ENCODE measurements at places on chromosomes 16 and 17.

- ATAC-seq, result no peak
Observed at GRCh38 chr17:41870627-41871026, 5.4 kb upstream of the KLHL11 start.

DNA sequence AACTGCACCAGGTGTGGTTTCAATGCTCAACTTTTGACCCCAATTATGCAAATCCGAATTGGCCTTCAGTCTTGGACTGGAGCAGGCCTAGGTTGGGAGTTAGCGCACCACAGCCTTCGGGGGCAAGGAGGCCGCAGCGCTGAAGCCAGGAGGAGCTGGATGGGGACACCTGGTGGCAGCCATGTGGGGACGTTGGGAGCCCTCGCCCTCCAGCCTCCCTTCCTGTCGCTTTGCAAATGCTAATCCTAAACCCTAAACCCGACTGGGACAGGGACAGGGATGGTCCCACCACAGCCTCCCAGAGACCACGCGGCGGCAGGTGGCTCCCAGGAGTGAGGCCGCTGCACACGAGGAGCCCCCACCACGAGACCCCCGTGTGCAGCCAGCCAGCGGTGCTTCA lies 58.7 kb downstream of the KLHDC4 start:
- no peak for ATAC-seq

GRCh38 chr16:80317116-80317515 lies 223.7 kb upstream of the DYNLRB2 start:
- no peak for ATAC-seq

DNA sequence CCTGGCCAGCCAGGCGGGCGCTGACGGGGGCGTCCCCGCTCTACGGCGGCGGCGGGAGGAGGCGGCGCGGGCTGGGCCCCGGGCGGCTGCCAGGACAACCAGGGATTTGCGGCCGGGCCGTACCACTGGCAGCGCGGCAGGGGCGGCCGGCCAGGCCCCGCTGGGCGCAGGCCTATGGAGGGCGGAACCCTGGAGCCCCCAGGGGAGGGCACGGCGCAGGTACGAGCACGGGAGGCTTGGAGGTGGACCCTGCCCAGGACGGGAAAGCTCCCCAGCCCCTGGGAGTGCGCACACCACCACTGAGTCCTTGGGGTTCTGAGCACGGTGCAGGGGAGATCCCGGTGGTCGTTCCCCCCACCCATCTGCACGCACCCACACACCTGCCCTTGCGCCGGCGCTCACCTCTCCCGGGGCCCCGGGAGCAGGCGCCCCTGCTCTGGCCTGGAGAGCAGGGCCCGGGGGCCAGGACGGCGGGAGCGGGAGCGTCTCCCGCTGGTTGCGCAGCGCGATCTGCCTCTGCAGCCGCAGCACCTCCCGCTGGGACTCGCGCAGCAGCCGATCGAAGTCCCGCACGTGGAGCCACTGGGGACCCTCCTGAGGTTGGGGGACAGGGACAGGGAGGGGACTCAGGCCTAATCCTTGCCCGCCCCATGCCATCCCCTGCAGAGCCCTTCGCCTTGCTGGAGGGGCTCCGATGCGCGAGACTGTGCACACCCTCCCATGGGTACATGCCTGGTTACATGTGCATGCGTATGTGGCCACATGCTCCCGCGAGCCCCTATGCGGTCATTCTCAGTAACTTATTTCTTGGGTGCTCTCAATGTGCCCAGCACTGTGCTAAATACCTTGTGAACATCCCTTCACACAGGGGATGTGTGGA lies 3.9 kb downstream of the TSPOAP1 start:
- ATAC-seq, result peak; percentile 62

DNA sequence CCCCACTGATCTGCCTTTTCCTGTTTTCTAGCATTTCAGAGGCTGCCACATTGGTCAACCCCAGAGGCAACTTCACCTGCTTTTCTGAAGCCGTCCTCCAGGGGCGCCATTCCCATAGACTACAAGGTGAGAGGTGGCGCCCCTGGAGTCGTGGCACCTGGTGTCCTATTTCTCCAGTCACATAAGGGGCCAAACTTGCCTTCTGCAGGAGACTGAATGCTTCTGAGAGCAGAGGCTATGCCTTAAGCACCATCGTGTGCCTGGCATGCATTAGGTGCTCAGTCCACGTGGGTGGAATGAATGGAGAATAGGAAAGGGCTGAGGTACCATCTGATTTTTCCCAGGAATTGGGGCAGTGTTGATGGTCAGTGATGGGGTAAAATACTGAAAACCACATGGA lies 164.8 kb downstream of the HAPSTR1 start:
- no peak for ATAC-seq

GRCh38 chr16:47460359-47460710 lies 528 bp downstream of the ITFG1 start:
- no peak for ATAC-seq

DNA sequence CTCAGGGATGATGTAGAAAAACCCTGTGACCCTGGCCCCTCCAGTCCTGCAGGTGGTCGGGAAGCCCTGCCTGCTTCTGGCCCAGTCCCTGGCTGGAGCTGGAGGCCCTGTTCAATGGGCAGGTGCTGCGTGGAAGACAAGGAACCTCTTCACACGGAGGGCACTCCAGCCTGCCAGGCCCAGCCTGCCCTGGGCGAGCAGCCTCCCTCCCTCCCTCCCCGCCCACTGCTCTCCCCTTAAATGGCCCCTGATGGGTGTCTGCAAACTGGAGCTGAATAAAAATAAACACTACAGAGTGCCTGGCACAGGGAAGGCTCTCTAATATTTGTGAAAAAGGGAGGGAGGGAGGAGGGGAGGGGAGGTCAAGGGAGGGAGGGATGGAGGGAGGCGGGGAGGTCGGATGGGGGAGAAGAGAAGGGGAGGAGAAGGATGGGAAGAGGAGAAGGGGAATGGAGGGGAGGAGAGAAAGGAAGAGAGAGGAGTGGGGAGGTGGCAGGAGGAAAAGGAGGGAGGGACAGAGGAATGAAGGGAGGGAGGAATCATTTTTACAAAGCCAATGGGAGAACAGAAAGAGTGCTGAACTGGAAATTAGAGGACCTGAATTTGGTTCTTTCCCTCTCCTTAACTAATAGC lies 222.8 kb upstream of the TNRC6C start:
- peak; percentile 22 for ATAC-seq

DNA sequence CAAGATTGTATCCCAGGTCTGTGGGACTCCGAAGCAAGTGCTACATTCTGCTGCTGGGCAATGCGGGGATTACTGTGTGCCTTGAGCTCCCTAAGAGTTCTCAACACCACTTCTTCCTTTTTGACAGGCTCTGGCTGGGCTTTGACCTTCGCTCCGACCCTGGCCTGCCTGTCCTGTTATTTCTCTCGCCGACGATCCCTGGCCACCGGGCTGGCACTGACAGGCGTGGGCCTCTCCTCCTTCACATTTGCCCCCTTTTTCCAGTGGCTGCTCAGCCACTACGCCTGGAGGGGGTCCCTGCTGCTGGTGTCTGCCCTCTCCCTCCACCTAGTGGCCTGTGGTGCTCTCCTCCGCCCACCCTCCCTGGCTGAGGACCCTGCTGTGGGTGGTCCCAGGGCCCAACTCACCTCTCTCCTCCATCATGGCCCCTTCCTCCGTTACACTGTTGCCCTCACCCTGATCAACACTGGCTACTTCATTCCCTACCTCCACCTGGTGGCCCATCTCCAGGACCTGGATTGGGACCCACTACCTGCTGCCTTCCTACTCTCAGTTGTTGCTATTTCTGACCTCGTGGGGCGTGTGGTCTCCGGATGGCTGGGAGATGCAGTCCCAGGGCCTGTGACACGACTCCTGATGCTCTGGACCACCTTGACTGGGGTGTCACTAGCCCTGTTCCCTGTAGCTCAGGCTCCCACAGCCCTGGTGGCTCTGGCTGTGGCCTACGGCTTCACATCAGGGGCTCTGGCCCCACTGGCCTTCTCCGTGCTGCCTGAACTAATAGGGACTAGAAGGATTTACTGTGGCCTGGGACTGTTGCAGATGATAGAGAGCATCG lies 2.4 kb downstream of the SLC16A13 start:
- no peak for ATAC-seq

GRCh38 chr16:78246559-78246958 lies 147.1 kb downstream of the WWOX start:
- no peak for ATAC-seq

DNA sequence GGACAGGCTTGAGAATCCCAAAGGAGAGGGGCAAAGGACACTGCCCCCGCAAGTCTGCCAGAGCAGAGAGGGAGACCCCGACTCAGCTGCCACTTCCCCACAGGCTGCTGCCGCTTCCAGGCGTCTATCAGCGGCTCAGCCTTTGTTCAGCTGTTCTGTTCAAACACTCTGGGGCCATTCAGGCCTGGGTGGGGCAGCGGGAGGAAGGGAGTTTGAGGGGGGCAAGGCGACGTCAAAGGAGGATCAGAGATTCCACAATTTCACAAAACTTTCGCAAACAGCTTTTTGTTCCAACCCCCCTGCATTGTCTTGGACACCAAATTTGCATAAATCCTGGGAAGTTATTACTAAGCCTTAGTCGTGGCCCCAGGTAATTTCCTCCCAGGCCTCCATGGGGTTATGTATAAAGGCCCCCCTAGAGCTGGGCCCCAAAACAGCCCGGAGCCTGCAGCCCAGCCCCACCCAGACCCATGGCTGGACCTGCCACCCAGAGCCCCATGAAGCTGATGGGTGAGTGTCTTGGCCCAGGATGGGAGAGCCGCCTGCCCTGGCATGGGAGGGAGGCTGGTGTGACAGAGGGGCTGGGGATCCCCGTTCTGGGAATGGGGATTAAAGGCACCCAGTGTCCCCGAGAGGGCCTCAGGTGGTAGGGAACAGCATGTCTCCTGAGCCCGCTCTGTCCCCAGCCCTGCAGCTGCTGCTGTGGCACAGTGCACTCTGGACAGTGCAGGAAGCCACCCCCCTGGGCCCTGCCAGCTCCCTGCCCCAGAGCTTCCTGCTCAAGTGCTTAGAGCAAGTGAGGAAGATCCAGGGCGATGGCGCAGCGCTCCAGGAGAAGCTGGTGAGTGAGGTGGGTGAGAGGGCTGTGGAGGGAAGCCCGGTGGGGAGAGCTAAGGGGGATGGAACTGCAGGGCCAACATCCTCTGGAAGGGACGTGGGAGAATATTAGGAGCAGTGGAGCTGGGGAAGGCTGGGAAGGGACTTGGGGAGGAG lies at the start of gene CSF3:
Gene CSF3, plus strand, starts transcription at position 436 of the 993 bp plus-strand sequence. Its CDS starts 35 bp downstream, at position 471.
- ATAC-seq, result no peak

DNA sequence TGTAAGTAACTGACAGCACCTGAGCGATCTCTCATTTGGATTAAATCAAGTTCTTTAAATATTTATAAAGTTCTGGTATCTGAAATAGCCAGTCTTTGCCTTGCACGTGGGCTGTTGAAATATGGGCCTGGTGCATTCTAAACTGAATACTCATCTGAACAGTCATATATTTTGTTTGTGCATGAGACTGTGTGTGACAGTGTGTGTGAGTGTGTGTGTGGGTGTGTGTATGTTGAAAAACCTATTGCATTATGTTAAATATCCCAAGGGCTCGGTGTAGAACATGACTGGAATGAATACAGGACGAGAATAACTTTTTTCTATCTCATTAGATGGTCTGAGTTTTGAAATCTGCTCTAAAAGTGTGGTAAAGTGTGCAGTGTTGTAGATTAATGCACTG lies 82.4 kb upstream of the TOX3 start:
- ATAC-seq, result peak; percentile 32

DNA sequence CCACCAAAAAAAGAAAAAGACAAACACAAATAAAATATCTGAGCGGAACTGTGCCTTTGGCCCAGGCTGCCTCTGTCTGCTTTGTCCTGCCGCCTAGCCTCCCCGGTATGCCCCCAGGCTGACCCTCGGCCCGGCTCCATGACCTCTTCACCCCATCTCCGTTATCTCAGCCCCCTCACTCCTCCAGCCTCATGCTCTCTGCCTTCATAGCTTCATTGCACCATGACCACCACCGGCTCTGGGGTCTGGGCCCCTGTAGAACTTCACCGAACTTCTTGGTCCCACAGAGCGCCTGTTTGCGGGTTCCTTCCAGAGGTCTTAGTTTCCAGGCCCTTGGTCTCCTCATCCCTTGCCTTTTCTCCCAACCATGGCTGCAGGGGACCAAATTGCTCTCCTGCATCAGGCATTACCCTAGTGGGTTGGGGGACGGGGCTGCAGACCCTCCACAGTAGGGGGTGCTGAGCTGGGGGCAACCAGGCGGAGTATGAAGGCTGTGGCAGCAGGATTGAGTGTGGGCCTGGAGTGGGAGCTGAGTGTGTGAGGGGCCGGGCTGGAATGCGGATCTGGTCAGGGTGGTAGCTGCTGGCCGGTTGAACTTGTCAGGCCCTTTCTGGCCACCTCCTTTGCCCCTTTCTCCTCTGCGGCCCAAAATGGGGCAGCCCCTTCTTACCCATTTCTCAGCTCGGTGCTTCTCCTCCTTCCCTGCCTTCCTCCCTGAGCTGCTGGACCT lies 6.9 kb downstream of the HIRIP3 start:
- ATAC-seq, result no peak

DNA sequence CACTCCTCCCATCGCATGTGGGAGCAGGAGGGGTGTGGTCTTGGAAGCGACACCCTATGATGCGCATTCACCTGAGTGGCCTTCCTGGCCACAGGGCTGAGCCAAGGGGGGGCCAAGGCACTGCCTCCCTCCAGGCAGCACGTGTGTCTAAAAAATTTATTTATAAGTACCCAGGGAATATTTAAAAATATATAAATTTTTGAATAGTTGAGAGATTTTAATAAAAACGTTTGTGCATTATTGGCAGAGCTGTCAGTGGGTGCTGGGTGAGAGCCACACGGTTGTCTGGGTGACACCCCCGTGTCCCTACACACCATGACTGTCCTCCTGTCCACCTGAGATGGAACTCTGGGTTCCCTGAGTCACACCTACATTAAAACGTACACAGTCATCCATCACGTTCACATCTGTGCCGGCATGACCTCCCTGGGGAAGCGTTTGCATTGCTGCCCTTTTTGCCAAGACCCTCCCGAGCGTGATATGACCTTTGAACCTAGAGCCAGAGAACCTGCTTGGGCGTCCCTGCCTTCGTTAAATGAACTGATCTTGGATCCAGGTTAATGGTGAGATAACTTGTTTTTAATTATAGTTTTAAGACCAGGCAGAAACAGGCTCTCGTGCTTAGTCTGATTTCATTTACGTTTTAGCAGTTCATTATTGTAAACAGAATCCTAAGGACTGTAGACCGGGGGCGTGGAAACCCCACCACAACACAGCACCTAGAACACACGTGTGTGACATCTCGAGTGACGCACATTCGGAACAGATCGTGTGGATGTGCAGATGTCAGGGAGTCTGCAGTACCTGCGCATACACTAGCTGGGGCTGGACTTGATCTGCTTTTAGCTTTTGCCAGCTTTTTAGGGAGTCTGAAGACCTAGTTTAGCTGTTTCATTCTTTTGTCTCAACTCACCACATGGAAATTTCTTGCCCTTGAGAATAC lies 192.8 kb upstream of the CHMP6 start:
- ATAC-seq, result peak; percentile 52

- ATAC-seq, result peak; percentile 50
Observed at GRCh38 chr17:77354670-77355455, 214.1 kb downstream of the SEC14L1 start.

GRCh38 chr16:83248735-83249463 lies 558.9 kb upstream of the HSBP1 start:
- no peak for ATAC-seq

DNA sequence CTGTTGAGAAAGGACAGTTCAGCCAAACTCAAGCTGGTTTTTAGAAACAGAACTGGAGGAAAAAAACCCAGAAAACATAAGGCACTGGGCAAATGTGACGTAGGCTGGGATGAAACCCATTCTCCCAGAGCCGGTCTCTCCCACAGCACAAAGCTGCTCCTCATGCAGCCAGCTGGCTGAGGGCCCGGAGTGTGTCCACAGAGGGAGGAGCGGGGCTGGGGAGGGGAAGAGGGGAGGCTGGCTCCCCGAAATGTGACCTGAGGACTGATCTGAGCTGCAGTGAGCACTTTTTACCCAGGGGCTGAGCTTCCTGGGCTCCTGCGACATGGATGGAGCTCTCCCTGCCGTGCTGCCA lies 20.8 kb downstream of the FOXF1 start:
- ATAC-seq, result no peak

Measured in motor neuron (in vitro differentiated cells).